ENCODE measurements at places on chromosomes 13 and 19.

DNA sequence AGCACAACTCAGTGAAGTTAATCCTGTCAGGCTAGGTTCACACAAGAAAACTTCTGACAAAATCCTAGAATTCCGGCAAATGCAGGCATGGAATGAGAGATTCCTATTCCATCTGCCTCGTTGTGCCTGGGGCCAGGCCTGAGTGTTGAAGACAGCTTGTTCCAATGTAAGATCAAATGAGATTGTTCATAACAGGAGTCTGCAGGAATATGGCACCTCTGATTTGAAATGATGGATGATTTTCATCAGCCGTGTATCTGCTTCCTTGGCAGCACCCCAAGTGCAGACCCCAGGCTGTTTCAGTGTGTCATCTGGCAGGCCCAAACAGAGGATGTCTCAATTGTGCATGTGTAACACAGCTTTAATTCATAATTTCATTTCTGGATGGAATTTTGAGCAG is 35.3 kb upstream of the SACS start:
- DNase-seq, result no peak

DNA sequence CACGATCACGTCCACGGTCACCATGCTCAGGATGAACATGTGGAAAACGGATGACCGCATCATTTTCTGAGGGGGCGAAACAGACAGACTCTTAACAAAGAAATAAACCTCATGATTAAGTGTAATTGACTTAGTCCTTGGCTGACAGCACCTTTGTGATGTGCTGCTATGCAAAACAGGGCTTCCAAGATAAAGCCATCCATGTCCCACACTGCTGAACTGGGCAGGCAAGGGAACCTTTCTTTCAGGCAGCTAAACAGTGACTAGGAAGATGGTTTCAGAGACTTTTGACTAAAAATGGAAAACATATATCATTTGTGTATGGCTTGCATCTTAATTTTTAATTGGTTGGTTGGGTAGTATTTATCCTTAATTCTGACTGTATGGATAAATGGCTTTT is 157.8 kb downstream of the NALCN start:
- no peak for DNase-seq

GRCh38 chr13:101567841-101568240 is 115.4 kb downstream of the ITGBL1 start:
- no peak for DNase-seq

GRCh38 chr19:10797541-10798256 is 38.3 kb downstream of the TMED1 start:
- no peak for DNase-seq

- DNase-seq, result no peak
These were observed 556.1 kb downstream of the EFNB2 start for GRCh38 chr13:105979131-105980011.

GRCh38 chr19:45505151-45505995 is 1.9 kb upstream of the VASP start:
- DNase-seq, result no peak

DNA sequence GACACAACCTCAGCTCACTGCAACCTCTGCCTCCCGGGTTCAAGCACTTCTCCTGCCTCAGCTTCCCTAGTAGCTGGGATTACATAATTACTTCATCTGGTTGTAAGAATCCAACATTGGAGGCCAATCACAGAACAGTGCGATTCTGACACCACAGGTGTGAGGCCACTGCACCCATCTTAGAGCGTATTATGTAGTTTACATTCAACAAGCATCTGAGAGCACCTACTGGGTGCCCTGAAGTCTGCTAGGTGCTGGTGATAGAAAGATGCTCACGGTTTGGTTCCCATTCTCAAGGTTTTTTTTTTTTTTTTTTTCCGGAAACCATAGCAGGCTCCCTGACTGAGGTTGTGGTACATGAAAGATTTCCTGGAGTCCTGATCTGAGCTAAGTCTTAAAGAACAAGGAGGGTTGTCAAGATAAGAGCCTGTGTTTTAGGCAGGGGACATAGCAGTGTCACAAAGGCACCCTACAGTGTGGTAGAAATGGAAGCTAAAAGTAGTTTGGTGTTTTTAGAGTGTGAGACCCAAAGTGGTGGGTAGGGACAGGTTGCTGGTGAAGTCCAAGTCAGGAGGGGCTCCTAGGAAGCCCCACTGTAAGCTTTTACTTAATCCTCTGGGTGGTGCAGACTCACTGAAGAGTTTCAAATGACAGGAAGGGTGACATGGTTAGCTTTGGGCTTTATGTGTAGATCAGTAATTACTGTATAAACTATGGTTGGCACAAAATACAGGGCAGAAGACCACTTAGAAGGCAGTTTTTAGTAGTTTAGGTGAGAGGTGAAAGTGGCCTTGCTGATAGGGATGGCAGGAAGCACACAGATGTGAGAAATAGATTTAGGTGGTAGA is 15.2 kb downstream of the SAE1 start:
- no peak for DNase-seq

DNA sequence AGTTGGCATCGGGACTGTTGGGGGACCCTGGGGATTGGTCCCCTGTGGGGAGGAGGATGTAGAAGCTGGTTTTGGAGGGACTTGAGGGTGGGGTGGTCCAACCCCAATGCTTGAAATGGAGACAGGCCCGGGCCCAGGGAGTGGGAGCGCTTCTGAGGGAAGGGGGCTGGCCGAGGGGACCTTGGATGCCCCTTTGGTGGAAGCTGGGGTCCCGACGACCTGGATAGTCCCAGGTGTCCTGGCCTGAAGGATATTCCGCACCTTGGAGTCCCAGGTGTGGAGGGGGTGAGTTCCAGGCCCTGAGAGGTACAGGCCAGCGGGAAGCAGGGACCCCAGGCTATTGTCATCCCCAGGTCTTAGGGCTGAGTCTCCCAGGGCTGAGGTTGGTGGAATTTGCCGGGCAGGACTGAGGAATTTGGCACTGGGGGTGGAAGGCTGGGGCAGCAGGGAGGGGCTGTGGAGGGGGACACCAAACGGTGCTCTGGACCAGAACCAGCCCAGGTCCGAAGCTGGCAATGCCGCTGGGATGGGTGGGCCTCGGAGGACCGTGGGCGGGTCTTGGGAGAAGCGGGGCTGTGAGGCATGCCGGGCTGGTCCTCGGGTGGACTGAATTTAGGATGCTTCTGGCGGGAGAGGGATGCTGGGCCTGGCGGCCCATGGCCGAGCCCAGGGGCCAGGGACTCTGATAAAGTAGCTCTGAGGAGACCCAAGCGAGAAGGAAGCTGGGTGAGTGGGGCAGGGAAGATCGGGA is 1.8 kb downstream of the HDGFL2 start:
- no peak for DNase-seq

GRCh38 chr19:34502582-34503411 is 21.2 kb downstream of the WTIP start:
- DNase-seq, result no peak

DNA sequence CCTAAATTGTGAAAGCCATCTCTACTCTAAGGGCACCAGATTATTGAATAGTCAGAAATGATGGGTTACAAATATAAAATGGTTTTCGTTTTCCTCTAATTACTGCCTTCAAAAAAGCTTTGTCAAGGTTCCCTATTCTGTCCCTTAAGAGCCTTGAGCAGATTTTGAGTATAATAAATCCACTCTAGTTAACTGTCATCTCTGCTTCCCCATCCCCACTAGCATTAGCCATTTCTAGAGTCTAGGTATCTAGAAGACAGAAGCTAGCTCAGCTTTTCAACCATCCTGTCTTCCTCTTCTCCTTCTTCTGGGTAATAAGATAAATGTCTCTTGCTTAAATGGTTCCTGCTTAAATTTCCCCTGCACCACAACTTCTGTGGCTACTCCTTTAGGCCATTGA is 290.4 kb downstream of the DACH1 start:
- DNase-seq, result no peak

DNA sequence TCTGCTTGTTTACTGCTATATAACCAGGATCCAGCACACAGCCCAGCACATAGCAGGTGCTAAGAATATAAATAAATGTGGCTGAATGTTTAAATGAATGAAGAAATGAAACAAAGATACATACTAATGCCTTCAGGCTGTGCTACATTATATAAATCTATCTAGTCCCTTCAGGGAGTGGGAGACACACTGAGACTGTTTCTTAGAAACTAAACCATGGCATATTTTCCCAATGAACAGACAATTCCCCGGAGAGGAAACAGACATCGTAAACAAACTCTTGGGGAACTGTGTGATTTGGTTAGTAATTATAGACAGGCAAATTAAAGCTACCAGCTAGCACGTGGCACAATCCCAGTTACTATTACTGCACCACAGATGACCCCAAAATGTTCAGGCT is 9.7 kb upstream of the FEM1A start:
- no peak for DNase-seq

DNA sequence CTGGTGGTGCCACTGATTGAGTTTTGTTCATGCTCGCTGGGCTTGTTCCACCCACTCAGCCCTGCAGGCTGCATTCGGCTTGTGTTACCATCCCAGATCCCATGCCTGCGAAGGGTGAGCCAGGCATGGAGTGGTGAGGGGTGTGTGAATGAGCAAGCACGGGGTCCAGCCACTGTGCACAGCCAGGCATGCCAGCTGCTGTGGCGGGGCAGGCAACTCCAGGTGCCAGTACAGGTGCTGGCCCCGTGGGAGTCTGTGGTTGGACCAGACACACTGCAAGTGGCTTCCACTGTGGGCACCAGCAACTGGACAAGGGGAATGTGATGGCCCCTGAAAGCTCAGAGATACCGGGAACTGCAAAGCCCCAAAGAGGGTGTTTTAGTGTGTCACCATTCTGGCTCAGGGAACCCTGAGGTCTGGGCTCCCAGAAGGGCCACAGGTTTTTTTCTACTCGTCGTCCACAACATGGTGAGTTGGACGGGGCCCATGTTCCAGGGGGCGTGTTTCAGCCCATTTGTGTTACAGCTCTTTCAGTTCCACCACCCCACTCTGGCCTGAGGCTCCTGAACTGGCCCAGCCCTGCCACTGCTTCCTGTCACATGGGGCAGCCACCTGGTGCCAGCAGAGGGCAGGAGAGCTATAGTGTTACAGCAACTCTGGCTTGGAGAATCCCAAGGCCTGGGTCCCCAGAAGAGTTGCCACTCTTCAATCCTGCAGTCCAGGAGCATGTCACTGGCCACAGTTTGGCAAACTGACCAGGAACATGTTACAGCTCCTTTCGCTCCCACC is 217.0 kb upstream of the OBI1 start:
- no peak for DNase-seq

GRCh38 chr19:51760697-51761356 is at the start of gene FPR2:
Gene FPR2, plus strand, starts transcription at chr19:51761180. Its CDS starts 7,479 bp downstream, at chr19:51768659.
- no peak for DNase-seq

DNA sequence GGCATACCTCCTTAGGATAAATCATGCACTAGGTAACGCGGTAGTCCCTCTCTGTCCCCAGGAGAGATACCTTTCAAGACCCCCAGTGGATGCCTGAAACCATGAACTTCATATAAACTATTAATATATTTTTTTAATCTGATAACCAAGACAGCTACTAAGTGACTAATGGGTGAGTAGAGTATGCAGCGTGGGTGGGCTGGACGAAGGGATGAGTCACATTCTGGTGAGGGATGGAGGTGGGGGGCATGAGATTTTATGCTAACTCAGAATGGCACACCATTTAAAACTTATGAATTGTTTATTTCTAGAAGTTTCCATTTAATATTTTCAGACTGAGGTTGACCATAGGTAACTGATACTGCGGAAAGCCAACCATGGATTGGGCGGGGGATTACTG is 46.2 kb downstream of the CDK8 start:
- DNase-seq, result no peak

DNA sequence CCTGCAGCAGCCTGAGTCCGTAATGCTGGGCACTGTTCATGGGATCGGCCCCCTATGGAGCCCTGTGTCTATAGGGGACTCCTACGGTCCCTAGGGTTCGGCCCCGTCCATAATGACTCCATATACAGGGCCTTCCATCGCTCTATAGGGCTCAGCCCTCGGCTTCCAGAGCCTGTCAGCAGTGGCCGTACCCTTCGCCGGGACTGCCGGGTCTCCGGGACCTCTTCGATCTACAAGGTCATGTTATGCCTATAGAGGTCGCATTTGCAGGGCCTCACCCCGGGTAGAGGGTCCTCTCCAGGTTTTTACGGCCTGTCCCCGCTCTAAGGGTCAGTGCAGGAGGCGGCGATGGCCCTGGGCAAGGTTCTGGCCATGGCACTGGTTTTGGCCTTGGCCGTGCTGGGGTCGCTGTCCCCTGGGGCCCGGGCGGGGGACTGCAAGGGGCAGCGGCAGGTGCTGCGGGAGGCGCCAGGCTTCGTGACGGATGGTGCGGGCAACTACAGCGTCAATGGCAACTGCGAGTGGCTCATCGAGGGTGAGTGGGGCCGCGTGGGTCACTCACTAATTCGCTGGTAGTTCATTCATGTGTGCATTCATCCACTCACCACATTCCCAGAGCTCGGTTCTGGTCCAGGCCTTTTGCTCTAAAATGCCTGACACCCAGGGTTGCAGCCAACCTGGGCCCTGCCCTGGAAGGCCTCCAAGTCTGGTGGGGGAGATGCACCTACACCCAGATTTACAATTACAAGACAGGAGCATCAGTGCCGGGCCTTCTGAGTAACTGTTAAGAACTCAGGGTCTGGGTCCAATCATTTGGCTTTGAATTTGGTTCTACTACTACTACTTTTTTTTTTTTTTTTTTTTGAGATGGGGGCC is 699 bp downstream of the MEGF8 start:
- DNase-seq, result no peak

DNA sequence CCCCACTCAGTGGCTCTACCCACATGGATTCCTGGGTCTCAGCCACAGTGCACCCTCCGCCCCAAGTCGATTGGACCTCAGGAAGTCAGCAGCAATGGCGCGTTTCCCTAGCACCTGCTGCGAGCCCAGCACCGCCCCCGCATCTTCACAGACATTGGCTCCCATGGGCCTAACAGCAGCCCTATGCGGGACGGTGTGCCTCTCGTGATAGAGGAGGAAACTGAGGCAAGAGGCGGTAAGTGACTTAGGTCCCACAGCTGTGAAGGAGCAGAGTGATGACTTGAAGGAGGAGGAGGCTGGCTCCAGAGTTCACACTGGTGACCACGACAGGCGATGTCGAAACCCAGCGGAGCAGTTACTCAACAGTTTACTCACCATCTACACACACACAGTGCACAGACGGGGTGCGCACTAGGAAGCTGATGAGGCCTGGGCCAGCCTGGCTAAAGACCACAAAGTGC is 104.5 kb upstream of the SOX1 start:
- DNase-seq, result no peak

- no peak for DNase-seq
These were observed 562.8 kb downstream of the SLITRK6 start for GRCh38 chr13:85236413-85236812.

GRCh38 chr13:113083402-113084061 is 22.1 kb upstream of the F7 start:
- peak; percentile 49 for DNase-seq

DNA sequence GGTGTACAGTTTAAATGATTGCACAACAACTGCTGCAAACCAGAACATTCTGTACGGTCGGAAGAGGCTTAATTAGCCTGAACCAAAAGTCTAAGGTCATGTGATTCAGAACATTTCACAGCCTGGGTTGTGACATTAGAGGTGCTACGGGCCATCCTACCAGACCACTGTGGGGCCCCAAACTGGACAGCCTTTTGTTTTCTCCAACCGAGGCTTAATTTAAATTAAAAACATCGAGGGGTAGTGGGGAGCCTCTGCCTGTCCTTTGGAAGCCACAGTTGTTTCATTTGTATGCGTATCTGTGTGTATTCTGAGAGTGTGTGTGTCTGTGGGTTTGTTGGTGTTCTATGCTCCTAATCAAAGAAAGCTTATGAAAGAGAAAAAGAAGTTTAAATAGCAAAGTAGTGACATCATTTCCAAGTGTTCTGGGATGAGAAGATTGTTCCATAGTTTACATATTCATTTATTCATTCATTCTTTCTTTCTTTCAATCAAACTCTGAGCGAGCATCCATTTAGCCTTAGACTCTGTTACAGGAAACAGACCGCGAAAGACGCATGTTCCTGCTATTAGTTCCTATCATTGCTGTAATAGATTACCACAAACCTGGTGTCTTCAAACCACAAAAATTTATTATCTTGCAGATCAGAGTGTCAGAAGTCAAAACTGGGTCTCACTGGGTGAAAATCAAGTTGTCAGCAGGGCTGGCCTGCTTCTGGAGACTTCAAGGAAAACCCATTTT is 444.8 kb downstream of the FOXO1 start:
- DNase-seq, result no peak

Data from NCI-H1105 (cell line).